ENCODE measurements at places on chromosomes 6 and 20. TPM values are rescaled to one million over a fixed set of nuclear protein-coding genes. Genes with fewer than 3 reads are reported as not detected.

DNA sequence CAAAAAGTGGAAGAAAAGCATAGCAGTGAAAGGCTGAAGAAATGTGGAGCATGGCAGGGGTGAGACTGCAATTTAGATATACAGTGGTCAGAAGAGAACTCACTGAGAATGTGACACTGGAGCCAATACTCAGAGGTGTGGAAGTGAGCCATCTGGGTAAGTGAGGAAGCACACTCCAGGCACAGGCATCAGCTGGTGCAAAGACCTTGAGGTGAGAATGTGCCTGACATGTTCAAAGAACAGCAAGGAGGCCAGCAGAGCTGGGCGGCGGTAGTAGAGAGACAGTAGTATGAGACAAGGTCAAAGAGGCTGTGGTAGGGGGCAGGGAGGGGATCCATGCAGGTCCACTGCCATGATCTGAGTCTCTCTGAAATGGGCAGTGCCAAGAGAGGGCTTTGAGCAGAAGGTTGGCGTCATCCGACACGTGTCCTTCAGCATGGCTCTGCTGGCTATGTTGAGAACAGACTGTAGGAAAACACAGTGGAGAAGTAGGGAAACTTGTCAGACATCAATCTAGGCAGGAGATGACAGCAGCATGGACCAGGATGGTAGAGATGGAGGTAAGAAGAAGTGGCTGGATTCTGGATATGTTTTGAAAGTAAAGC is 84.4 kb downstream of the PLCG1 start:
- DNase-seq = no peak

DNA sequence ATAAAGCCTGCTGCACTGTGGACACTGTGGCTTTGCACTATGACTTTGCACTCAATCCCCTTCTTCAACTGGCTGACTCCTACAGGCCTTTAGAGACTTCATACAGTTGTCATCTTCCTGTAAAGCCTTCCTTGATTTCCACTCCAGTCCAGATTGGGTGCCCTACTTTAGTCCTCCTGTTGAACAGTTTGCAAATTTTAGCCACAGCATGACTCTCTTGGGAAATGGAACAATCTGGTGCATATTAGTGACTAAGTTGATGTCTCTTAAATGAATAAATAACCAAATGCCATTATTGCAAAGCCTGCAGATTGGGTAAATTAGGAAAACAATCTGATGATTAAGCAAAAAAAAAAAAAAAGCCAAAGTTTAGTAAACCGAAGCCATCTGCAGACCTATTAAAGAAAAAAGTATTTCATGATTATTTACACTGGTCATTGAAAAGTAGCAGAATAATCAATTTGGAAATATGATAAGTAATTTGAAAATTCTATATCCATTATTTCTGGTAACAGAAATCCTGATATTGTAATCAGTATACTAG is 12.6 kb downstream of the PLCB4 start:
- no peak for DNase-seq

DNA sequence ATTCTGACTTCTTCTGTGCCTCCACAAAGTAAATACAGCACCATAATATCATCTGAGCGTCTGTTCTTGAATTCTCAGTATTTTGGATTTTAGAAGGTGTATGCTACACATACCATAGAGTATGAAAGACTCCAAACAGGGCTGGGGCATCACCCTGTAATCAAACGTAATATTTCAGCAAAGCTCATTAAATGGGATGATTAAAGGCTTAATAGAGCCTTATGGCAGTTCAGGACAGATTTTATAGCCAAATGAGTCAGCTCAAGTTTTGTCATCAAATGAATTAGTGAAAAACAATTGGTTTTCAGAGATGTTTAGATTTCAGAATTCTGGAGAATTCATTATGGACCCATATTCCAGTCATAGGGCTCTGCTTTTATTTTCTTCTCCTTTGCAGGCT is 68.9 kb downstream of the TULP4 start:
- no peak for DNase-seq

DNA sequence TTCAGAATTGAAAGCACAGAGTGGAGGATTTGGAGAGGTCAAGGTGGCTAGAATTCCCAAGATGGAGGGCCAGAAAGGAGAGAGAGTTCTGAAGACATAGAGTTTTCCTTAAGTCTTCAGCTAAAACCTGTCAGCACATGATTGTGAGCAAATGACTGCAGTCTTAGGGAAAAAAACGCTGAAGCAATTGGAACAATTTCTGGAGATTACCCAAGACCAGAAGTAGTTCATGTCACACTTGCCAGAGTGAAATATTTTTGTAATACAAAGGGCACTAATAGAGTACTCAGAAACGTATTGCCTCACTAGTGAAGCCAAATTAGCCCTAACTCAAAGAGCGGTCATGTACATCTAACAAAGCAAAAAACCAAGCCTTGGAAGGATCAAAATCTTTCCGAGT is 541.3 kb upstream of the MARCKS start:
- no peak for DNase-seq

DNA sequence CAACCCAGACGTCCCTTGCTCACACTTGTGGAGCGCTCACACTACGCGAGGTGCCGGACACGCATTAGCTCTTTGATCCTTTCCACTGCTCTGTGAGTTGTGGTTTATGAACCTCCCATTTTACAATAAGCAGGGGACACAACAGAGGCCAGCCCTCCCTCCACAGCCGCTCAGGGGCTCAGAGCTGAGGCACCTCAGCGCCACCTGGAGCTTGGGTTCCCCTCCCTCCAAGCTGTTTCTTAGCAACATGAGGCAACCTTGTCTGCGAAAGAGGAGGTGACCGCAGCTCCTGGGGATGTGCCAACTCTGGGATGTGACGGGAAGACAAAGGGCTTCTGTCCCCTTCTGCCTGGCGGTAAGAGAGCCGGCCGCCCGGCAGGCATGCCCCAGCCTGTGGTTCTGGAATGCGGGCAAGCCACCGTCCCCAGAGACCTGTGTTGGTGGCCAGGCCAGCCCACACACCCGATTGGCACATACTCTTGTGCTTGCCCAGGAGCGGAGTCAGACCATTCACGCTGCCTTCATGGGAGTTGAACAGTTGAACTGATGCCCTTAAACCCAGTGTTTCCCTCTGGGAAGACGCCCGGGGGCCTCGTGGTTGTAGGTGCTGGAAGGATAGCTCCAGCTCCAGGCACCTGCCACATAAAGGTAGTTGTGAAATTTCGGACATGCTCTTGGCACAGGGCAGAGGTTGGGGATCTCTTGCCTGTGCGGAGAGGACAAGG is 44.5 kb downstream of the RBM38 start:
- peak; percentile 63 for DNase-seq

DNA sequence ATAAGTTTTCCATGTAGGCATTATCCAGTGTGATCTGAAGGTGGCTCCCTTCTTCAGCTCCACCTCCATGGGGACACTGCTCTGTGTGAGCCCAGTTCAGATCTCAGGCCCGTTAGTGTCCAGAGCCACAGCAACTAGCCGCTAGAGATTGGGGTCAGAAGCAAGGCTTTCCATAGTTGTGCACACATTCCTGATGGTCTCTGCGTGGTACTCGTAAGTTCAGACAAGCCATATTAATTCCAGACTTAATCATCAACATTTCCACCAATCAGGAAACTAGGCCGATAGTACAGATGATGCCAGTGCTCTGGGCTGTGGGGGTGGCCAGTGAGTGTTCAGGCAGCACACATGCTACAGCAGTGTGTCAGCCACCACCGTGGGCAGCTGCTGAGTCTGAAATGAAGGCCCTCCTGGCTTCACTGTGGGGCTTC is 17.5 kb upstream of the SYNCRIP start:
- no peak for DNase-seq

DNA sequence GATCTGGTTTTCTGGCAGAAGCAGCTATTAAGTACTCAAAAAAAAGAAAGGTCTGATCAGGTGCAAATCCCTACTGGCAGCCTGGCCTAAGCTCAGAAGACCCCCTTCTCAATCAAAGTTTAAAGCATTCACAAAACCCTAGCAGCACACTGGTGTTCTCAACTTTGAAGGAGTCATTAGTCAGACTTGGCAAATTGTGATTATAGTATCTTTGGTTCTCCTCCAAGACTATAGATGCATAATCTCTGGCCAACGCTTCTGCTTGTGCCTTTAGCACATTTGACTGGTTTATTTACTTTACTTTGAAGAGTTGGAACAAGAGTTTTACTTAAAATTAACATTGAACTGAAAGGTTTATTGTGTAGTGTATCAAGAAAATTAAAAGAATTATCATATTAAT is 248.9 kb downstream of the PTPRK start:
- DNase-seq = no peak

DNA sequence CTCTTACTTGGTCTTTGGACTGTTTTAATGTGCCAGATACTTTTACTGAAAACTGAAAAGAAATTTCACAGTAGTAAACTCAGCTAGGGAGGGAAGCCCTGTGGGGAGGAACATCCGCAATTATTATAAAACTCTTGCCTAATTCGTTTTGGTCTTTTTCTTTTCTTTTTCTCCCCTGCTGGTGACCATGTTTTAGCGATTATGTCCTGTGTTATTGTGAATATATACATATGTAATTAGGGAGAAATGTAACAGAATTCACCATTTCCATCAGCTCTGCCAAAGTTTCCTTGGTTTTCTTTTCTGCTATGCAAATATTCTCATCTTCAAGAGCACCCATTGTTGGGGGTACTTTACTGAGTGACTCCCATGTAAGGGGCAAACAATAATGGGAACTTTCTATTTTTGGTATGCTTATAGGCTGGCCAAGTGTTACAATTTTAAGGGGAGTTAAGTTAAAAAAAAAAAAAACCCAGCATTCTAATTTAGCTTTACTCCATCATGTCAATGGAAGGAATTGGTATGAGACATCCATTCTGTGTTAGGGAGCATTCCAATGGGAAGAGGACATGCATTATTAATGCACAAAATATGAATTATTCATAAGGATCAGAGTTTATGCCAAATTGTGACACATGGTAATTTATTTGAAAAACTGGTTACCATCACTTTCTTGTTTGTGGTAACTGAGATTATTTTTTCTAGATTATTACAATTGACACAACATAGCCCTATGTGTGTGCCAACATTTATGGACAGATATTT is 2.0 kb downstream of the DOK5 start:
- no peak for DNase-seq

DNA sequence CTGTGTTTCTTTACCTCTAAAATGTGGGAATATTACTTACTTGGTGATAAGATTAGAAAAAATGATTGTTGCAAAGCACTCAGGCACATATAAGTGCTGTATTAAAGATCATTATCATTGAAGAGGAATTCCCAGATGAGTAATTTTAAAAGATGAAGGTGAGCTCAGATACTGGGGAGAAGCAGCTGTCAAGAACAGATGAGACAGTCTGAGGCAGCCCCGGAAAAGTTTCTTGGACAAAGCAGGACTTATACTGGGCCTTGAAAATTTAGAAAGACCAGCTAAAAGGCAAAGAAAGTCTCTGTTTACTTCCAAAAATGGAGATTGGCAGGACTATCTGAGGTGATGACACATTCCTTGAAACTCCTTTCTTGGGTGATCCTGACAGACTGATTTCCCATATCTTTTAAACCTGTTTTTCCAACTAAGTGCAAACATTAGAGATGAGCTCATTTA is 93.8 kb upstream of the MARCKS start:
- DNase-seq = no peak

- DNase-seq = no peak
Measured at GRCh38 chr20:44979090-44979621, 12.8 kb downstream of the STK4 start.

DNA sequence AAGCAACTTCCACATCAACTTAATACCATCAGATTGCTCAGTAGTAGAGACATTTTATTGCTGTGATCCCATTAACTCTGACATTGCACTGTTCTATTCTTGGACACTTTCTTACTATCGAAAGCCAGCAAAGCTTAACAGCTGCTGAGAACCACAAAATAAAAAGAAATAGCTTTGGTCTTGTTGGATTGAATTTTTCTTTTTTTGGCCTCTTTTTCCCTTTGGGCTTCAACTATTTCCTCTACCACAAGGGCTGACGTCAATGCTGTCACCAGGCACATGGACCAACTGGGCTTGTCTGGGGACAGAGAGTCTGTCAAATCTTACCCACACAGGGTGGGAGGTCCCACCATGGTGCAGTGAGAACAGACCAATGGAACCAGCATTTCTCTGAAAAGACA is 63.4 kb upstream of the ENPP5 start:
- DNase-seq = no peak

GRCh38 chr6:46263707-46264086 is 92.9 kb upstream of the ENPP5 start:
- DNase-seq = no peak

- DNase-seq = no peak
Measured at GRCh38 chr20:39784693-39785092, 822.5 kb downstream of the DHX35 start.

- DNase-seq = no peak
Measured at GRCh38 chr6:36220226-36220625, 23.7 kb downstream of the BRPF3 start.

DNA sequence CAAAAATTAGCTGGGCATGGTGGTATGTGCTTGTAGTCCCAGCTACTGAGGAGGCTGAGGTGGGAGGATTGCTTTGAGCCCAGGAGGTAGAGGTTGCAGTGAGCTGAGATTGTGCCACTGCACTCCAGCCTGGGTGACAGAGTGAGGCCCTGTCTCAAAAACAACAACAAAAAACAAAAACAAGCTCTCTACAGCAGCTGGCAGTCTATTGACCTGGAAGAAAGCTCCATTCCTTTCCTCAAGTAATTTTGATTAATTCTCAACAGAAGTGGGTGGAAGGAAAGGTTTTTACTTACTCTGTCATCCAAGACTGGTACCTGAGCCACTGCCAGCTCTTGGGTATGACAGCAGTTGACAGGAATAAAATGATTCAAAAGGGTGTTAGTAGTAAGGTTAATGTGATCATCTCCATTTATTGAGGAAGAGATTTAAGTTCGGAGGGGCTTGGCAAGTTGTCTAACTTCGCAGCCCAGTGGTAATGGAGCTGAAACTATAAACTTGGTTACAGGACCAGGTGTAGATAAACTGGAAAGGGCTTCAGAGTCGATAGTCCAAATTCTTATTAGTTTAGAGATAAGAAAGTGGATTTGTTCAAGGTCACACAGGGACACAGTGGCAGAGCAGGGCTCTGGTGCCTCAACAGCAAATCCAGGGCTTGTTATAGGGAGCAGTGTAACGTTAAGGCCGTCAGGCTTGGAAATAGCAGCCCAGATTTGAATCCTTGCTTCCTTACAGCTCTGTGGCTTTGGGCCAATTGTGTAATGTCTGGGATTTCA is 14.8 kb downstream of the SRSF3 start:
- DNase-seq = no peak

- no peak for DNase-seq
Measured at GRCh38 chr6:89575562-89575960, 63.0 kb downstream of the LYRM2 start.

SLC22A2 gene
- total RNA-seq = 0.35 TPM

PLG gene
- not detected for total RNA-seq

RIPPLY2 gene
- total RNA-seq = 5.4 TPM

TFB1M gene
- total RNA-seq = 37.5 TPM

IMPG1 gene
- not detected for total RNA-seq

MBOAT1 gene
- 20.9 TPM for total RNA-seq

IP6K3 gene
- total RNA-seq = 0.14 TPM

ZCCHC3 gene
- 66.3 TPM for total RNA-seq

GLO1 gene
- 281 TPM for total RNA-seq

SNX5 gene
- total RNA-seq = 287 TPM
